ENCODE measurements at places on chromosomes 7 and 10. TPM values are rescaled to one million over a fixed set of nuclear protein-coding genes. Genes with fewer than 3 reads are reported as not detected.

DNA sequence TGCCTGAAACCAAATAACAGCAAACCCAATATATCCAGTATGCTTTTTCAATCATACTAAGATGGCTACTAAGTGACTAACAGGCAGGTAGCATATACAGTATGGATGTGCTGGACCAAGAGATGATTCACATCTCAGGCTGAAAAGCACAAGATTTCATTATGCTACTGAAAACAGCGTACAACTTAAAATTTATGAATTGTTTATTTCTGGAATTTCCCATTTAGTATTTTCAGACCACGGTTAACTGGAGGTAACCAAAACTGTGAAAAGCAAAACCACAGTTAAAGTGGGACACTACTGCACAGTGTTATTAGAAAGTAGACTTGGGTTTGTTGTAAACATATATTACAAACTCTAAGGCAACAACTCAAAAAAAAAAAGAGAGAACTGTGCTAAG, 91.5 kb downstream of the KMT2C start:
- H3K4me3 ChIP-seq = no peak overlapping the region
- peaks cover 9% of the 10 kb centered on the region for H3K4me1 ChIP-seq
- peaks cover 26% of the 10 kb centered on the region for H3K36me3 ChIP-seq
- no peaks in the 10 kb centered on the region for H3K27me3 ChIP-seq
- no peak for DNase-seq

GRCh38 chr10:57917019-57917418, 350.7 kb downstream of the IPMK start:
- no peaks in the 10 kb centered on the region for H3K27me3 ChIP-seq
- no peak for DNase-seq
- no peak overlapping the region for H3K4me3 ChIP-seq

DNA sequence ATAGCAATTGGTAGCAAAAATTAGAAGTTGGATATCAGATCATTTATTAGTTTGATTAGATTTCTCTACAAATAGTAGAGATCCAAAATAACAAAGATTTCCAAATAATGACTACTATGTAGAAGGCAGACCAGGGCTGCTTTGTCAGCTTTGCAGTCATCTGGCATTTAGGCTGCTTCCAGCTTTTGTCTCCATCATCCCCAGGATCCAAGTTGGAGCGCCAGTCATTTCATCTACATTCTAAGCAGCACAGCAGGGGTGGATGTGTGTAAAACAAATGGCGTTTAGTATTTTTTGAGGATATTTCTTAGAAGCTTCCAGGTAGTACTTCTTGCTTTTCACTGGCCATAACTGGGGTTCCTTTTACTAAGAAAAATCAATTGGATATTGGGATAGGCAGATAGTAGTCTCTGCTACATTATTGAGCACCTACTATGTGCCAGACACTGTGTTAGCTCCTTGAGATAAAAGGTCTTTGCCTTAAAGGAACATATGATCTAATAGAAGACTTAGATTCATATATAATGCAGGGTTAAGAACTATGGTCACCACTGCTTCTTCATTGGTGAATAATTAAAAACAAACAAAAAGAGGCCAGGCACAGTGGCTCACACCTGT, 41.5 kb downstream of the TPST1 start:
- no peaks in the 10 kb centered on the region for H3K4me1 ChIP-seq
- no peaks in the 10 kb centered on the region for H3K27me3 ChIP-seq
- H3K4me3 ChIP-seq = no peak overlapping the region

DNA sequence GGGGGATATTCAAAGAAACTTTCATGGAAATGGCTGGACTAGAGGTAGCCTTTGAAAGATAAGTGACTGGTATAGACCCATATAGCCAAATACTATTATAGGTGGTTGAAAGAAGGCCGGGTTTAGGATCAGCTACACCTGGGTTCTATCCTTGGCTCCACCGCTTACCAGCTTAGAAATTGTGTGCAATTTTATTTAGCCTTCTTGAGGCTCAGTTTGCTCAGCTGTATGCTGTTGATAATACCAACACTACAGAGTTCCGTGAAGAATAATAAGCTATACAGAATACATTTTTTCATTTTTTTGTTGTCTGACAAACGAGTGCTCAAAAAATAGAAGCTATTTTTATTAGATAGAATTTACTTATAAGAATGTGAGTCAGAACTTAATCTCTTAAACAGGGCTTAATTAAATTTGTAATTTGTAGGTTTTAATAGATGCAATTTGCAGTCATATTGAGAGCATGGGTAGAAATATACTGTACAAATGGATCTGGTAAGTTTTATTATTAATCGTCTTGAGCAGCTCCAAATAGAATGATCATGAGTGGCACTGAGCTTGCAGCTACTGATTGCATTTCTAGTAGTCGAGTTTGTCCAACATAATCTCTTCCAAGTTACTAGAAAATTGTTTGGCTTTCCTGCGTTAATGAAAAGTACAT, 164.3 kb upstream of the PHYHIPL start:
- no peak overlapping the region for H3K4me3 ChIP-seq
- DNase-seq = no peak
- H3K27me3 ChIP-seq = no peaks in the 10 kb centered on the region
- no peaks in the 10 kb centered on the region for H3K36me3 ChIP-seq

DNA sequence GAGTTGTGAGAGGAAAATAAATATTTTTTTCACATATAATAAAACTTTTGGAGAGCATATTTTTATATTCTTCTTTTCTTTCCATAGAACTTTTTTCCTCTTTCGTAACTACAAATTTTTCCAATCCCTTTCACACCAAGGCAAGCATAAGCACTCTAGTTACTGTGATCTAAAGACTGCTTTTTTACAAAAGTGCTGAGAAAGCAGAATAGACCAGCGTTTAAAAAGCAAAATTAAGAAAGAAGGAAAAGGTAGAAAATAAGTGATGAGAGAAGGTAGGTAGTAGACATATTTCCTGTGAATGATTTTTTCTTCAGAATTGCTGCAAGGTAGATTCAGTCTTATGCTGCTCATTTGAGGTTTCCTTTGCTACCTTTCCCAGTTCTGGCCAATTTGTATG, 195.5 kb downstream of the MBL2 start:
- H3K4me1 ChIP-seq = no peaks in the 10 kb centered on the region
- H3K27ac ChIP-seq = no peak overlapping the region
- H3K4me3 ChIP-seq = no peak overlapping the region

DNA sequence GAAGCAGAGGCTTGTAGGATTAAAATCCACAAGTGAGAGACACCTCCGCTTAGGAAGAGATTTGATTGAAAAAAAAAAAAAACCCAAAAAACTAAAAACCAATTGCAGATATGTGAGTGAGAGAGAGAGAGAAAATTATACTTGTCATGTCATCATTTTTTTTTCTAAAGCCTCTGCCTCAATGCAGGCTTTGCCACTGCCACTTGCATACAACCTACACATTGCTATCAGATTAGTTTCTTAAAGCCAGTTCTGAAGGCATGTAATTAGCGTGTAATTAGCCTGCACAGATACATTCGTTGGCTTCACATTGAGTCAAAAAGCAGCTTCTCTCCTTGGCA, 86.1 kb upstream of the MTPN start:
- H3K27ac ChIP-seq = no peak overlapping the region
- H3K4me1 ChIP-seq = peaks cover 2% of the 10 kb centered on the region
- H3K36me3 ChIP-seq = no peaks in the 10 kb centered on the region
- H3K27me3 ChIP-seq = no peaks in the 10 kb centered on the region

DNA sequence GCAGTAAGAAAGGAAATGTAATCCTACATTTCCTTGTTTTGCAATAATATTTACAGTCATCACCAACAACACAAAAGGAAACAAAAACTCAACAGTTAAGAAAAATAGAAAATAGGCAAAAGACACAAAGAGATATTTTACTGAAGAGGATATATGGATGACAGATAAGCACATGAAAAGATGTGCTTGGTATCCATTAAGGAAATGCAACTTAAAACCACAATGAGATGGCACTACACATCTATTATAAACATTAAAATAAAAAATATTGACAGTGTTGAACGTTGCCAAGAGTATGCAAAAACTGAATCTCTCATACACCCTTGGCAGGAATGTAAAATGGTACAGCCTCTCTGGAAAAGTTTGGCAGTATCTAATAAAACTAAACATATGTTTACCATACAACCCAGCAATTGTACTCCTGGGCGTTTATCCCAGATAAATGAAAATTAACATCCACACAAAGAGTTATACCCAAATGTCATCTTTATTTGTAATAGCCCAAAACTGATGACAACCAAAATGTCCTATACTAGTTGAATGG, 5.4 kb downstream of the CEP41 start:
- no peak for DNase-seq
- peaks cover 17% of the 10 kb centered on the region for H3K4me1 ChIP-seq
- no peaks in the 10 kb centered on the region for H3K27me3 ChIP-seq
- H3K27ac ChIP-seq = no peak overlapping the region

GRCh38 chr10:96794836-96795733, 37.0 kb upstream of the LCOR start:
- H3K27ac ChIP-seq = no peak overlapping the region
- peaks cover 9% of the 10 kb centered on the region for H3K27me3 ChIP-seq
- no peaks in the 10 kb centered on the region for H3K36me3 ChIP-seq
- H3K4me1 ChIP-seq = no peaks in the 10 kb centered on the region

GRCh38 chr10:125055446-125055845, 104.9 kb downstream of the CTBP2 start:
- no peak overlapping the region for H3K27ac ChIP-seq
- H3K4me1 ChIP-seq = no peaks in the 10 kb centered on the region
- no peak for DNase-seq
- no peaks in the 10 kb centered on the region for H3K36me3 ChIP-seq
- peaks cover 20% of the 10 kb centered on the region for H3K27me3 ChIP-seq

GRCh38 chr7:107201795-107202450, 33.1 kb downstream of the HBP1 start:
- H3K27me3 ChIP-seq = no peaks in the 10 kb centered on the region
- H3K36me3 ChIP-seq = peaks cover 55% of the 10 kb centered on the region
- H3K4me1 ChIP-seq = no peaks in the 10 kb centered on the region
- no peak overlapping the region for H3K27ac ChIP-seq
- no peak overlapping the region for H3K4me3 ChIP-seq

GRCh38 chr10:43931308-43931930, 282.7 kb upstream of the ZNF32 start:
- H3K36me3 ChIP-seq = no peaks in the 10 kb centered on the region
- DNase-seq = no peak
- no peaks in the 10 kb centered on the region for H3K4me1 ChIP-seq
- H3K4me3 ChIP-seq = no peak overlapping the region
- no peak overlapping the region for H3K27ac ChIP-seq

DNA sequence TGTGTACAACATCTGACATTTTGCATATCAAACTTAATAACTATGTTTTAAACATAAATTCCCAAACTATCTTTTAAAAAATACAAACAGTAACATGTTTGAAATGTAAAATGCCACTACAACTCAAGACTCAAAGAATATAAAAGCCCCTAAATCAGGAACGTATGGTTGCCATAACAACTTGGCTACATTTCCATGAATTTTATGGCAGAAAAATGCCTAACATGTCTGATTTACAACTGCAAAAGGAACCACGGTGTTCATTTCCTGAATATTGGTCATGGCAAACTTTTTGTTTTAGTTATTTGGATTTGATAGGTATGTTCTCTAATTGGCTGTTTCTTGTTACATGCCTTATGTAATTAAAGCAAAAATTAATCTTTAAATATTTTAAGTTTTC, 2.0 kb downstream of the SOSTDC1 start:
- peaks cover 7% of the 10 kb centered on the region for H3K27me3 ChIP-seq
- DNase-seq = no peak
- H3K4me3 ChIP-seq = no peak overlapping the region

DNA sequence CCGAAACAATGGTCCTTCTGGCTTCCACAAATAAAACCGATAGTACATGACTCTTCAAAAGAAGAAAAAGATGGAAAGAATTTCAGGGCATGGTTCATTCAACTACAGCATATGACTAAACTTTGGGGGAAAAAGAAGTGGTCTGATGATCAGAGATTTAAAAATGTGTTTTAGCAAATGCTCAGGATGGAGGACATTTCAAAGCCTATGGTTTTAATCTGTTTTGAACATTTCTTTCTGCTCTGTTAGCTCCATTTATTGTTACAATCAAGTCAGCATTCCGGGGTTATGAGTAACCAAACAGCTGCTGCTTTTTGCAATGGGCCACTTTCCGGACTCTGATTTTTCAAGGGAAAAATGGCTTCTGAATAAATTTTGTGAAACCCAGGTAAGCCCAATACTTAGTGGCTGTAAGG, 142.4 kb downstream of the CUBN start:
- no peak for DNase-seq
- no peak overlapping the region for H3K27ac ChIP-seq
- no peak overlapping the region for H3K4me3 ChIP-seq
- H3K4me1 ChIP-seq = no peaks in the 10 kb centered on the region

GRCh38 chr7:44116087-44116788, 7.1 kb downstream of the POLD2 start:
- H3K27me3 ChIP-seq = no peaks in the 10 kb centered on the region
- H3K4me3 ChIP-seq = no peak overlapping the region
- no peak for DNase-seq
- peaks cover 18% of the 10 kb centered on the region for H3K4me1 ChIP-seq

- no peak for DNase-seq
- H3K27ac ChIP-seq = no peak overlapping the region
- H3K36me3 ChIP-seq = no peaks in the 10 kb centered on the region
- H3K4me3 ChIP-seq = no peak overlapping the region
- no peaks in the 10 kb centered on the region for H3K27me3 ChIP-seq
Measured at GRCh38 chr10:77226452-77226851, 411.2 kb downstream of the KCNMA1 start.

GRCh38 chr7:108634036-108634435, 64.4 kb downstream of the DNAJB9 start:
- no peak for DNase-seq
- H3K4me1 ChIP-seq = no peaks in the 10 kb centered on the region
- no peak overlapping the region for H3K4me3 ChIP-seq
- H3K27ac ChIP-seq = no peak overlapping the region
- H3K27me3 ChIP-seq = peaks cover 6% of the 10 kb centered on the region

GRCh38 chr10:7361316-7361715, 49.5 kb downstream of the SFMBT2 start:
- H3K36me3 ChIP-seq = peaks cover 88% of the 10 kb centered on the region
- no peak overlapping the region for H3K27ac ChIP-seq
- peaks cover 3% of the 10 kb centered on the region for H3K4me1 ChIP-seq
- H3K4me3 ChIP-seq = no peak overlapping the region

DNA sequence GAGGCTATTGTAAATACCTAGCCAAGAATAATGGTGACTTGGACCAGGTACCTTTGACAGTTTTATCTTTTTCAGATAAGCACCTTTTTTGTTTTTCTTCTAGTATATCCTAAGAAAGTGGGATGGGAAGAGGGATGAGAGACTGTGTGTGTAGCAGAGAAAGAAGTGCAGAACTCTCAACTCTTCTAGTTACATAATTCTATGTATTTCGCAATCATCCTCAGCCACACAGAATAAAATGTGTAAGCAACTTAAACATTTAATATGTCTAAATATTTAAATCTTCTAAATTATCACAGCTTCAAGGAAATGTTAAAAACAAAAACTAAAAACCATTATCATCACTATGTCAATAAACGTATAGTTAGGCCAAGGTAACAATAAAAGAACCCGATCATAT, 42.6 kb upstream of the GSAP start:
- no peak for DNase-seq
- no peak overlapping the region for H3K27ac ChIP-seq
- H3K4me1 ChIP-seq = peaks cover 3% of the 10 kb centered on the region
- peaks cover 9% of the 10 kb centered on the region for H3K27me3 ChIP-seq
- no peak overlapping the region for H3K4me3 ChIP-seq
- no peaks in the 10 kb centered on the region for H3K36me3 ChIP-seq

RAB11FIP2 gene
- total RNA-seq = 12.0 TPM

VWDE gene
- total RNA-seq = 6.6 TPM

SAP25 gene
- total RNA-seq = 29.1 TPM

SPDYE16 gene
- 0.25 TPM for total RNA-seq

SMO gene
- not detected for total RNA-seq

DNTT gene
- not detected for total RNA-seq

NOBOX gene
- total RNA-seq = not detected

WDFY4 gene
- not detected for total RNA-seq

CCDC146 gene
- total RNA-seq = 6.4 TPM

VWA2 gene
- total RNA-seq = not detected

MYH16 gene
- total RNA-seq = not detected

FZD8 gene
- 0.65 TPM for total RNA-seq
